Naive B cell (primary cell): ENCODE measurements at places on chromosomes 16 and 17. TPM values are rescaled to one million over a fixed set of nuclear protein-coding genes. Genes with fewer than 3 reads are reported as not detected.

Gene ETV4
- not detected for polyA plus RNA-seq

Gene SRR
- 5.6 TPM for polyA plus RNA-seq

DNA sequence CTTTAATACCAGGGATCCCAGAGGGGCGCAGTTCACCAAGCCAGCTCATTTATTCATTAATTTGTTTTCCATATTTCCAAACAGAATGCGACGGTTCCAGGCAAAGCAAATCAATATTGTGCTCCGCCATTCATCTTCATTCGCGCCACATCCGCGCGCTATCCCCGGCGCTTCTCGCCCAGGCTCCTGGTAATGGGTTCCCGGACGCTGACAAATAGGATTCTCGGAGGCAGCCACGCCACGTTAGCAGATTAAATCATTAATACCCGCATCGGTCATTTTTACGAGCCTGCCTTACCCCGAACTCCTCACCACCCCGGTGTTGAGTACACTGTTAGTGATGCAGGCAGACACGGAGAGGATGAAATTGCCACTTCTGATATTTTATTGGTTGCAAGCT lies 26.0 kb upstream of the C16orf82 start:
- no peak for DNase-seq

GRCh38 chr17:49545007-49545660 lies 30.5 kb upstream of the NXPH3 start:
- DNase-seq: no peak

DNA sequence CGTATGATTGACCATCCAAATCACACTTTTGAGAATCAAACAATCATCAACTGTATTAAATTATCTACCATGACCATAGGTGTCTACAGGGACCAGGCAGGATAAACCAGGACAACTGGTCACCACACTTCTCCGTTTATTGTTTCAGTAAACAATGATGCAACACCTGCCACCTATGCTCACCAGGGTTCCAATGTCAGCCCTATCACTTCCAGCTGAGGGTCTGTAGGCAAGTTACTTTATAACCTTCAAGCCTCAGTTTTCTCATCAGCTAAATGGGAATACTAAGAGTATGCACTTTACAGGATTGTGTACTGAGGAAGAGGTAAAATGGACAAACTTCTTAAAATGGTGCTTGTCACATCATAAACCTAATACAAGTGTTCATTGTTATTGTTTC lies 14.9 kb downstream of the TMEM114 start:
- no peak for DNase-seq

Gene GINS2
- polyA plus RNA-seq: 2.0 TPM

- DNase-seq: no peak
Measured at GRCh38 chr16:54093281-54093680, 193.3 kb downstream of the IRX3 start.

Gene GEMIN4
- polyA plus RNA-seq: 22.8 TPM

- DNase-seq: no peak
Measured at GRCh38 chr17:27491713-27492190, 35.5 kb downstream of the KSR1 start.

DNA sequence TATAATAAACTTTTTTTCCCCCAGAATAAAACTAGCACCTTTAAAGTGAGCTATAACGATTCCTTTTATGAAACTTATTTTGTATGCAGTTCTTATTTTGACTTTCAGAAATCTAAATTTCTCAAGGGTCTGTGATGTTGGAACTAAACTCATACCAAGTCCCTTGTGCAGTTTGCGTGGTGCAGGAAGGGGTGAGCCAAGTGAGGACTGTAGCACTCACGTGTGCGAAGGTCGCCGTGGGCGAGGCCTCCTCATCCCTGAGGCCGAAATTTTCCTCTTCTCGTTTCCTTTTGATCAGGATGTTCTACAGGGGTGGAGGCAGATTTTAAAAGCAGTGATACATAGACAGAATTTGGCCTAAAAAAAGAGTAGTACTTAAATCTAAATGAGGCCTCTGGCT lies 73.7 kb downstream of the RPTOR start:
- DNase-seq: no peak

- DNase-seq: no peak
Measured at GRCh38 chr17:75350706-75351105, 54.8 kb downstream of the GRB2 start.

Gene CEP295NL
- polyA plus RNA-seq: 1.3 TPM

GRCh38 chr17:3528880-3529511 lies 28.6 kb downstream of the TRPV3 start:
- DNase-seq: no peak

- peak; percentile 78 for DNase-seq
Measured at GRCh38 chr17:47279062-47279801, 25.6 kb downstream of the ITGB3 start.

- peak; percentile 42 for DNase-seq
Measured at GRCh38 chr16:11325404-11326083, 19.7 kb upstream of the RMI2 start.

DNA sequence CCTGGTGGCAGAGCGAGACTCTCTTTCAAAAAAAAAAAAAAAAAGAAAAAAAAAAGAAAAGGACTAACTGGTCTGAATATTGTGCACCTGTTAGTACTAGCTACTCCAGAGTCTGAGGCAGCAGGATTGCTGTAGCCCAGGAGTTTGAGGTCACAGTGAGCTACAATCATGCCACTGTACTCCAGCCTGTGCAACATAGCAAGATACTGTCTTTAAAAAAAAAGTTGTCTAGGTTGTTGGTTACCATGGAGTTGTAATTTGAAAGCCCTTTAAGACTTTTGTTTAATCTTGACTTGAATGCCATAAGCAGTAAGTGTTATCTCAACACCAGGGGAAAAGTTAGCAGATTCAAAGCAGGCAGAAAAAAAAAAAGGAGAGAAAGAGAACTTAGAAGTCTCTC lies 10.9 kb upstream of the C16orf54 start:
- no peak for DNase-seq

DNA sequence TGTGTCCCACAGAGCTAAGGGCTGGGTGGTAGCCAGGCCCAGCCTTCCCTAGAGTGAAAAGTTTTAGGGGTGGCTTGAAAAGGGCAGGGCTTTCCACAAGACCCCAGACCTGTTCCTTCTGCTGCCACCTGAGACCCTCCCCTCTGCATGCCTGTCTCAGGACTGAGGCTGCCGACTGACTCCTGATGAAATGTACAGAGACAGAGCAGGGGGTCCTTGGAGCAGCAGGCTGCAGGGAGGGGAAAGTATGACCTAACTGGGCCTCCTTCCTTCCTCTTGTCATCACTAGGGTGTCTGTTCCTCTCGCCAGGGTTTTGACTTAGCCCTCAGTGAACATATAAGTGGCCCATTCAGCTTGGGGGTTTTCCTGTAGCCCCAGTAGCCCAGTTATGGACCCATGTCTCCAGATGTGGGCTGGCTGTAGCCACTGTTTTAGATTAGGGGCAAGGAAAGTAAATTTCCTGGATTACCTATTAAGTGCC lies 14.9 kb upstream of the NFATC3 start:
- no peak for DNase-seq

GRCh38 chr16:2002406-2003230 lies 7.0 kb downstream of the ZNF598 start:
- no peak for DNase-seq

DNA sequence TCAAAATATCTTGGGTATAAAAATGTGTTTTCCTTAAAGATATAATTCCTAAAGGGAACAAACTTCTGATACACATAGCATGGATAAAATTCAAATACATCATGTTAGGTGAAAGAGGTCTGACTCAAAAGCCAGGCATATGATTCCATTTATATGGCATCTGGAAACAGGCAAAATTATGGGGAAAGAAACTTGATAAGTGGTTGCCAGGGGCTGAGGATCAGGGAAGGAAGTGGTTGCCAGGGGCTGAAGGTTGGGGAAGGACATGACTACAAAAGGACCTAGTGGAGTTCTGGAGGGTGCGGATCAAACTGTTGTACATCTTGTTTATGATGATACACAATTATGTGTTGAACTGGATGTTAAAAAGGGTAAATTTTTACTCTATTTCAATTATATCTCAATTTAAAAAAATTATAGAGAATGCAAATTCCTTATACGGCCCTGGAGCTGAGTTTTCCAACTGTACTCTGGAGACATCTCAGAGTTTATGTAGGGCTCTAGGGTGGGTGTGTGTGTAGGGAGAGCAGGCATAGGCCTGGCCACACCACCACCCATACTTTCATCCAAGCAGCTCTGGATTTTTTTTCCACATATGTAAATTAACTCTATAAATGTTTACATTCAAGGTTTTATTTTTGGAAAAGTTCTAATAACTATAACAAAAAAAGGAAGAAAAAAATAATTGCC lies 55.0 kb downstream of the AMFR start:
- no peak for DNase-seq

Gene KRTAP9-8
- polyA plus RNA-seq: not detected

DNA sequence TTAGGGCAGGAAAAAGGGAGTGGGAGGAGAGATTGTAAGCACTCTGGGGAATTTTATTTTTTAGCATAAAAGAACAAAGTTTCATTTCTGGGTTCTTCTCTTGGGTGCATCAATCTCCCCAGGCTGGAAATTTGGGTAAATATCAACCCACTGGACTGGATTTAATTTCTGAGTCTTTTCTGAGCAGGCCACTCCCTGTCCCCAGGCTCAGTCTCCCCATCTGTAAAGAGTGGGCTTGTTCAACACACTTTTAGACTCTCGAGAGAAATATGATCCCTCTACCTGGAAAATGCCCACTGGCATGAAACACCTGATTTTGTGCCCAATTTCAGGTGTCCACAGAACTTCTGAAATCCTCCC lies 617 bp upstream of the VTN start:
- DNase-seq: no peak

GRCh38 chr17:21033350-21033749 lies 9.5 kb downstream of the USP22 start:
- no peak for DNase-seq

Gene CCDC200
- polyA plus RNA-seq: not detected

DNA sequence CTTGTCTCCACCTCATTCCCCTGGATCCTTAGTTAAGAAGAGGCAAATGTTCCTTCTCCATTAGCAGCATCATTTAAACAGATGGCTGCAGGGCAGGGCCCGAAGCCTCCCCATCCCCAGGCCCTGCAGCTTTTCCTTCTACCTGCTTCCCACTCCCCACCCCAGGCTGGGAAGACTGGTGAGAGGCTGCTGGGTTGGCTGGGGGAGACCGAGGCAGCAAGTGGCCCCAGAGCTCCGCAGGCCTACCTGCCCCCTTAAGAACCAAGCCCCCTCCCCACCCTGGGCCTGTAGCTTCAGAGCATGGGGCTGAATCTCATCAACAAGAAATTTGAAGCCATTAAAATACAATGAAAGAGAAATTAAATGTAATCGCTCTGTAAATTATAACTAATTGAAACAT lies 22.1 kb upstream of the RPL38 start:
- no peak for DNase-seq

Gene VMP1
- polyA plus RNA-seq: 37.2 TPM

GRCh38 chr17:81683208-81683583 lies 401 bp downstream of the ARL16 start:
- no peak for DNase-seq

- no peak for DNase-seq
Measured at GRCh38 chr16:4566144-4566543, 10.0 kb downstream of the C16orf96 start.

Gene MT1A
- polyA plus RNA-seq: not detected

Gene PIRT
- polyA plus RNA-seq: not detected

Gene SCNN1B
- polyA plus RNA-seq: not detected

DNA sequence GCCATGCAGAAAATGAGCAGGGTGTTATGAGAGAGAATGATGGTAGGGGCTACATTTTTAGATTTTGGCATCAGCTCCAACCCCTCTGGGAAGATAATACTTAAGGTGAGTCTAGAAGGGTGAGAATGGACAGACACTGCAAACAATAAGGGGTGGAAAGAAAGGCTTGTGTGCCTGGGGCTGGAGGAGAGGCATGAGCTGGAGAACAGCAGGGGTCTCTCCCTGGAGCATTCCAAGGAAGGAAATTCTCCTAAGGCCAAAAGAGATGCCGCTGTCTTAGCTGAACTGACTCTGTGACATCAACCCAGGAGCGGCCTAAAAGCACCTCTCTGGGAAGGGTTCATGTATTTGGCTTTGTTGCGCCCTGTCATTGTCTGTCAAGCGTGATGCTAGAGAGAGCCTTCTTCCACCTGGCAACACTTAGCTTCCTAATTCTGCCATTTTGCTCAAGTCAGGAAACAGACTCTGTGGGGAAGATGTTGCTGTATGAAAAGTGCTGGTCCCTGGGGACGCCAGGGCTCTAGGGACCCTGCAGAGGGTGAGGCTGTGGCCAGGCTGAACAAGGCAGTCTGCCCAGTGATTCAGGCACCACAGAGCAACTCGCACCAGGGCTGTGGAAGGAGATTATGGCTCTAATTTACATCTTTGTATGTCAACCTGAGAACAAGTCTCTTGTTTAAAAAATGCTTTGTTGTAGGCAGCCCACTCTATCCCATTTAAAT lies 225.7 kb downstream of the CBLN1 start:
- no peak for DNase-seq

- DNase-seq: no peak
Measured at GRCh38 chr16:72937916-72938794, 109.8 kb downstream of the ZFHX3 start.

- no peak for DNase-seq
Measured at GRCh38 chr17:47703671-47704070, 9.7 kb downstream of the TBKBP1 start.

Gene NEUROD2
- polyA plus RNA-seq: not detected

DNA sequence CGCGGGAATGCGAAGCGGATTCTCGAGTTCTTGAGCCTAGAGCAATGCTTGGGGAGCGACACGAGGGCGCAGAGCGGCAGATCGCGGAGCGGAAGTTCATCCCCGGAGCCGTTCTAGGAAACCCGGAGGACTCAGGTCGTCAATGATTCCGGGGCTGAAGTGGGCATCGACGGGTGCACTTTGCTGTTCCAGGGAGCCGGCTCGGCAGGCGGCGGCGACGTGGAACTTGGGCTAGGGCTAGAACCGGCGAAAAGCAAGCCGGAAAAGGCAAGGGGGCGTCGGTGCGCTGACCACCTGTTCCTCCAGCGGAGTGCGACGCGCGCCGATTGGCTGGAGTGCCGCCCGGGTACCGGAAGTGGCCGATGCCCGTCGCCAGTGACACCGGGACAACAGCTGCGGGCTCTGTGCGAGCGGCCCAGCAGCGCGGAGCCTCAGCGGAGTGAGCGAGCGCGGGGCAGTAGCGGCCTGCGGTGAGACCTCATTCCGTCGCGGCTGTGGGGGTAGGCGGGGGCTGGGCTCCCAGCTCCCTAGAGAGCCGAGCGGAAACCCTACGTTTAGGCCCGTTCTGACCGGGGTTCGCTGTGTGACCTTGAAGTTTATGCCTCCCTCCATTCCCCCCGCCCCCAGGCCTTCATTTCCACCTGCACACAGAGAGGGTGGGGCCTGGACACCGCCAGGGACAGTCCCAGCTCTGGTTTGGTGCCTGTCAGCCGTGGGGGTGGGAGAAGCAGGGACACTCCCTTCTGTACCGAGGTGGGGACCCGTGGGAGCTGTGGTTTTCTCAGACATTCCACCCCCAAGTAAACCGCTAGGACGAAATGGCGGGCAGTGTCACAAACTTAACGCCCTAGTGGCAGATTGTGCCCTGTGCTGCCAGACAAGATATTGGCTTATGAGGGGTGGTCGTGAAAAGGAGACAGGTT lies at the start of gene ZFP3:
TSS of gene ZFP3 (plus strand) at position 362 of the 923 bp plus-strand sequence. CDS start 13,038 bp downstream, outside the sequence.
- DNase-seq: peak; percentile 87

Gene KRT20
- polyA plus RNA-seq: not detected

- DNase-seq: no peak
Measured at GRCh38 chr16:11212798-11213196, 43.2 kb downstream of the SOCS1 start.
